ENCODE measurements at places on chromosomes 4 and X.

DNA sequence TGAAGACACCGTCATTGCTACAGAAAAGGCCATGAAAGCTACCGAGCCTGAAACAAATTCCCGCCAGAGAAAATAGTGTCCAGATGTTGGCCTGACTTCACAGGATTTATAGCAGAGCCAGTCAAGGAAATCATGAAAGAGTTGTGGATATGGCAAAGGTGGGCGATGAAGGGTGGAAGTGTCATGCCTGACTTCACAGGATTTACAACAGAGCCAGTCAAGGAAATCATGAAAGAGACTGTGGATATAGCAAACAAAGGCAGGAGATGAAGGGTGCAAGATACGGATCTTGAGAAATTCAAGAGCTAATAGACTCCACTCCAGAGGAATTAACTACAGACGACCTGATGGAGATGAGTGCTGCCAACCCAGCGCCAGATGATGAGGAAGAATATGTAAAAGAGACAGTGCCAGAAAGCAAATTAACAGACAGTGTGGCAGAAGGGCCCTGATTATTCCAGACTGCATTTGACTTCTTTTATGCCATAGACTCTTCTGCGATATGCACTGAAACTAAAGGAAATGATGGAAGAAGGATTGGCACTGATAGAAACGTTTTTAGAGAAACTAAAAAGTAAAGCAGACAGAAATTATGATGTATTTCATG, 17.2 kb downstream of the TRMT44 start:
- no peak for DNase-seq

- no peak for DNase-seq
Measured at GRCh38 chrX:39427492-39427891, 626.2 kb downstream of the MID1IP1 start.

DNA sequence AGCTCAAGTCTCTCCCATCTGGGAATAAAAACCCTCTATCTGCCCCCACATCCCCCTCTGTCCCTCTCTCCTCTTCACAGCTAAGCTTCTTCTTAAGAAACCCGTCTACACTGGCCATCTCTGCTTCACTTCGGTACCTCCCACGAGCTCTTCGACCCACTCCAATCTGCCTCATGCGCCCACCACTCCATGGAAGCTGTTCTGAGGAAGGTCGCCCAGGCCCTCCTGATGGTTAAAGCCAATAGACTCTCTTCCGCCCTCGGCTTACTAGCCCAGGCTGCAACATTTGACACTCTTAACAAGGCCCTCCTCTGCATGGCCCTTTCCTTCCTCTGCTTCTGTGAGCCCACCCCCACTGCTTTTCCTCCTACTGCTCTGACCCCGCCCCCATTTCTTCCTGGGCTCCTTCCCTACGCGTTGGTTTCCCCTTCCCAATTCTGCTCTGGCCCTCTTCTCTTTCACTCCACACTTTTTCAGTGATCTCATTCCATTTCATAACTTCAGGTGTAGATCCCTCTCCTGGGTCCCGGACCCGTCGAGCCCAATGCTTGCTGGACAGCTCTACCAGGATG, 11.8 kb downstream of the IQSEC2 start:
- DNase-seq = no peak

GRCh38 chrX:68942104-68942503, 113.3 kb downstream of the EFNB1 start:
- no peak for DNase-seq

DNA sequence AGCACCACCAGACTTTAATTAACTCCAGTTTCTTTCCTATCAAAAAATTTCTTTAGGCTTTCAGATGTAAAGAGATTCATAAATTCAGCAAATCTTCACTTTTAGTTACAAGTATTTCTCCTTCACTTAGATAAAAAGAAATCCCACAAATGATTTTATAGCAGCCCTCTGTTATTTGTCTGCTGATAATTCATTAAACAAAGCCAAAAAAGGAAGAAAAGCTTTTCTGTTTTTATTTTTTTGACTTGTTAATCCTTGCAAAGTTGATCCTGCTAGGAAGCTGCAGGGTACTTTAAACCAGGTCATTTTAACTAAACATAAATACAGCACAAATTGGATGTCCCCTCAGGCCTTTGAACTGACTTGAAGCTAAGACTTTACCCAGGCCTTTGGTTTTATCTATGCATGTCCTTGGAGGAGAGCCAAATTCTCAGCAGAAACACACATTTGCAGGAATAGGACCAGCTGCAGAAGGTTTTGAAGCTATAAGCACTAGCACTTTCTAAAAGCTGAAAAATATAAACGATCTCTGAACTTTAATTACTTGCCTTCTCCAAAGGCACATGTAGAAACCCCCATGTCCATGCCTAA, 57.5 kb downstream of the PCDH18 start:
- DNase-seq = peak; percentile 38

GRCh38 chr4:25457053-25457715, 80.1 kb downstream of the ANAPC4 start:
- no peak for DNase-seq

GRCh38 chr4:182019148-182019652, 224.0 kb upstream of the TENM3 start:
- DNase-seq = no peak

GRCh38 chr4:26953366-26953765, 92.7 kb downstream of the STIM2 start:
- DNase-seq = no peak

DNA sequence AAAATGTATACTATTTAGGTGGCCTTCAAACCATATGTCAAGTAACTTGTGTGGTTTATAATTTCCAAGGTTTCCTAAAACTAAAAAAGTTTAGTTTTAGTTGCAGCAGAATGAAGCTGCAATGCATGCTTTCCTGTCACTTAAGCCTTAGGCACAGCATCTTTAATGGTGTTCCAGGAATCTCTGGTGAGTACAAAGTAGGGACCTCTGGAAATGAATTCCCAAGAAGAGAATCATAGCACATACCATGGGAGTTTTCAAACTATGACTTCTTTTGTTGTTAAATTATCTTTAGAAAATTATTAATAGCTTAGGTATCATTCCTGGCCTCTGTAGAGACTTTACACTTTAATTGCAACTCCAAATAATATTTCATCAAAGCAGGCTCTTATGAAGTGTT, 1005.9 kb upstream of the PABPC4L start:
- no peak for DNase-seq

- no peak for DNase-seq
Measured at GRCh38 chrX:21738950-21739287, 19.0 kb downstream of the SMPX start.

GRCh38 chrX:26670521-26670920, 454.6 kb downstream of the MAGEB5 start:
- no peak for DNase-seq

DNA sequence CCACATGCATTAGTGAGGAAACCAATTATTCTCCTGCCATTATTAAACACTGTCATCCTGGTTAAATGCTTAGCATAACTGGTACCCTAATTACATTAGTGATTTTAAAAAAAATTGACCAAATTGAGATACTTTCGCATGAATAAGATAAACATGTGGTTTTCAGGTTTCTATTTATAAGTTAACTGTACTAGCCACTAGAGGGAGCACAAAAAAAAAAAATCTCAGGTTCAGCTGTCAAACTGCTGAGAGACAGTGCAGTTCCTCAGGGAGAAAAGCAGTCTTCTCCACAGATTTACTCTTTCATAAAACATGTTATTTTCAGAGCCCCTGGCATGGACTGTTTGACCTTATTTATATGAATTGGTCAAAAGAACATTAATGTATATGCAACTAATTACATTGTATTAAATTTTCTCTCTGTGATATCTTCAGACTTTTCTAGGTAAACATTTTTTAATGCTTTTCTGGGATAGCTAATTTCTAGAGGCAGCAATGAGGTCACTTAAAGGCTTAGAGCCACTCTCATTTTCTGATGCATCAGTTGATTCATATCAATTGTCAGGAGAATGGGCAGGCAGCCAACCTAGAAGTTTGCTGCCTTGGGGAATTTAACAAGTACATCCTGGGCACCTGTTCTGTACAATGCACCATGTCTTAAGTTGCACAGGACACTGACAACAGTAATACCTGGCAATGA, 167.5 kb downstream of the CDS1 start:
- no peak for DNase-seq

Measured in right renal pelvis (tissue), 4 donors.